A549 treated with Hydrocortisone at 1 μM for 4 hours (cell line): ENCODE measurements at places on chromosomes 13 and 19. TPM values are rescaled to one million over a fixed set of nuclear protein-coding genes. Genes with fewer than 3 reads are reported as not detected.

The ZNF69 gene
- total RNA-seq, result not detected in 5 replicates

The ZNF850 gene
- total RNA-seq, result 0.32 to 0.74 TPM (median 0.48 TPM) in 5 replicates

The ZNF284 gene
- 0.25 to 0.71 TPM (median 0.43 TPM) in 5 replicates for total RNA-seq

The GJB2 gene
- total RNA-seq, result 0.44 to 1.0 TPM (median 0.75 TPM) in 5 replicates

The PSG2 gene
- total RNA-seq, result 0.05 TPM in 1 of 5 replicates, not detected in the others

The LIM2 gene
- total RNA-seq, result not detected in 5 replicates

The CD37 gene
- total RNA-seq, result not detected in 5 replicates

The CDC37 gene
- total RNA-seq, result 166 to 190 TPM (median 172 TPM) in 5 replicates

The FFAR3 gene
- total RNA-seq, result 0.09 TPM in 2 of 5 replicates, not detected in the others
